ENCODE measurements at places on chromosomes 2 and 18. TPM values are rescaled to one million over a fixed set of nuclear protein-coding genes. Genes with fewer than 3 reads are reported as not detected.

The DSG4 gene
- total RNA-seq = not detected

DNA sequence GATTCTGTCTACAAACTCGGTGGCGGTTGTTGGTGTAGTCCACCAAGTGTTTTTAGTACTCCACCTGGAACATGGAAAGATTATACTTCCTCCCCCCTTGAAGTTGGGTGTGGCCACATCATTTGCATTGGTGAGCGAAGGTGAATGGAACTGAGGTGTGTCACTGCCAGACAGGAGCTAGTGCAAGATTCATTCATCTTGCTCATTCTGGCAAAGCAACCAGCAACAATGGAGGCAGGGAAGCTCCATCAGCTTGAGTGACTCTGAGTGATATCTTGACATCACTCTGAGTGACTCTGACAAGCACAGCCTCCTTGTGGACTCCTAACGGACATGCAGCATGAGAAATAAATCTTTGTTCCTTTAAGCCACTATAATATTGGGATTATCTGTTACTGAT is 54.7 kb upstream of the SLC1A4 start:
- H3K27ac ChIP-seq = no peak overlapping the region
- no peak for DNase-seq
- H3K4me1 ChIP-seq = no peaks in the 10 kb centered on the region
- H3K27me3 ChIP-seq = peaks cover 30% of the 10 kb centered on the region

The LHCGR gene
- total RNA-seq = not detected

GRCh38 chr2:53006980-53007379 is 760.6 kb upstream of the CHAC2 start:
- H3K36me3 ChIP-seq = no peaks in the 10 kb centered on the region
- no peak overlapping the region for H3K27ac ChIP-seq
- H3K4me3 ChIP-seq = no peak overlapping the region
- H3K4me1 ChIP-seq = no peaks in the 10 kb centered on the region

DNA sequence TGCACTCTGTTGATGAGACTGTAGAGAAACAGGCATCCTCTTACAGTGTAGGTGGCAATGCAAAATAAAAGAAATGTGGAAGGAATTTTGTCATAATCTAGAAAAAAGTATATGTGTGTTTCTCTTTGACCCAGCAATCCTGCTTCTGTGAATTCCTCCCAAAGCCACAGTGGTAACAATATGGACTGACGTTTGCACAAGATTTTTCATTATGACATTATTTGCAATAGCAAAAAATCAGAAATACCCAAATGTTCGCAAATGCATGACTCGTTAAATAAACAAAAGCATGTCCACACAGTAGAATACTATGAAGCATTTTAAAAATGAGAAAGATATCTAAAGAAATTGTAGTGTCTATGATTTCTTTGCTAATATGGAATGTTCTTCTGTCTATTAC is 255.2 kb upstream of the NRP2 start:
- H3K4me1 ChIP-seq = peaks cover 5% of the 10 kb centered on the region
- no peaks in the 10 kb centered on the region for H3K36me3 ChIP-seq
- H3K27me3 ChIP-seq = no peaks in the 10 kb centered on the region
- peak; percentile 37 for DNase-seq
- H3K27ac ChIP-seq = no peak overlapping the region
- no peak overlapping the region for H3K4me3 ChIP-seq

DNA sequence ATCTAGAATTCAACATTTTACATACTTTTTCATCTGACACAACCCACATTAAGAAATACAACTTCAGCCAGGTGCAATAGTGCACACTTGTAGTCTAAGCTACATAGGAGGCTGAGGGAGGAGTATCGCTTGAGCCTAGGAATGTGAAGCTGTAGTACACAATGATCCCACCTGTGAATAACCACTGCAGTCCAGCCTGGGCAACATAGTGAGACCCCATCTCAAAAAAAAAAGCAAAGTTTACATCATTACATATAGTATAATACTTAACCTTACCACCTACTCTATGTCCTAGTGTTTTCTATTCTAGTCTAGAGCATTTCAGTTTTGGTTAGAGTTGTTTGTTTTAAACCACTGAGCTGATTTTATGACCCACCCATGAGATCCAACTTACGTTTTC is 86.5 kb upstream of the FAM117B start:
- H3K27me3 ChIP-seq = no peaks in the 10 kb centered on the region
- no peak for DNase-seq
- no peak overlapping the region for H3K4me3 ChIP-seq

DNA sequence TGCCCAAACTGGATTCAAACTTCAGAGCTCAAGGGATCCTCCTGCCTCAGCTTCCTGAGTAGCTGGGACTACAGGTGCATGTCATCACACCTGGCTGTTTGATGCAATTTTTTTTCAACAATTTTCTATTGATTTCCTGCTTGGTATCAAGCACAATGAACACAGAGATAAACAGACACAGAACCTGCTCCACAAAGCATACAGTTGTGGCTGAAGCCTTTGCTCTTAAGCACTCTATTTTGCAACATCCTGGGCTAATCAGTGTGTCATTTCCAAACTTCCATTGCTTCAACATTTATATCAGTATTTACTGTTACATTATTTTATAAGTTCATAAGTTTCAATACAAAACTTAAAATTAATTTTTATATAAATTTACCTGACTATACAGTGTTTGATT is 79.4 kb downstream of the NEB start:
- no peak overlapping the region for H3K4me3 ChIP-seq
- H3K36me3 ChIP-seq = no peaks in the 10 kb centered on the region
- H3K27ac ChIP-seq = no peak overlapping the region
- no peaks in the 10 kb centered on the region for H3K27me3 ChIP-seq
- no peak for DNase-seq

The GAREM1 gene
- 10.2 TPM for total RNA-seq

- H3K4me1 ChIP-seq = no peaks in the 10 kb centered on the region
- H3K4me3 ChIP-seq = no peak overlapping the region
- no peaks in the 10 kb centered on the region for H3K36me3 ChIP-seq
- no peak for DNase-seq
- no peaks in the 10 kb centered on the region for H3K27me3 ChIP-seq
Observed at GRCh38 chr2:54247115-54247514, 8.9 kb downstream of the TSPYL6 start.

The MEP1B gene
- not detected for total RNA-seq

GRCh38 chr2:166042356-166042755 is 85.5 kb downstream of the SCN1A start:
- H3K36me3 ChIP-seq = no peaks in the 10 kb centered on the region
- H3K4me3 ChIP-seq = no peak overlapping the region
- no peaks in the 10 kb centered on the region for H3K4me1 ChIP-seq
- no peak for DNase-seq

The NAT8 gene
- not detected for total RNA-seq

The APOB gene
- not detected for total RNA-seq

GRCh38 chr2:142980246-142981068 is 103.0 kb downstream of the KYNU start:
- peaks cover 4% of the 10 kb centered on the region for H3K36me3 ChIP-seq
- peak overlapping the region; percentile 73 for H3K27ac ChIP-seq
- DNase-seq = peak; percentile 74
- no peaks in the 10 kb centered on the region for H3K27me3 ChIP-seq

The C1QL2 gene
- total RNA-seq = not detected

GRCh38 chr2:151632993-151633565 is 101.2 kb downstream of the NEB start:
- H3K27ac ChIP-seq = no peak overlapping the region
- no peak overlapping the region for H3K4me3 ChIP-seq
- H3K36me3 ChIP-seq = no peaks in the 10 kb centered on the region
- no peak for DNase-seq

- no peak overlapping the region for H3K4me3 ChIP-seq
- peaks cover 12% of the 10 kb centered on the region for H3K4me1 ChIP-seq
- DNase-seq = no peak
Observed at GRCh38 chr2:19654310-19655090, 247.3 kb downstream of the TTC32 start.

DNA sequence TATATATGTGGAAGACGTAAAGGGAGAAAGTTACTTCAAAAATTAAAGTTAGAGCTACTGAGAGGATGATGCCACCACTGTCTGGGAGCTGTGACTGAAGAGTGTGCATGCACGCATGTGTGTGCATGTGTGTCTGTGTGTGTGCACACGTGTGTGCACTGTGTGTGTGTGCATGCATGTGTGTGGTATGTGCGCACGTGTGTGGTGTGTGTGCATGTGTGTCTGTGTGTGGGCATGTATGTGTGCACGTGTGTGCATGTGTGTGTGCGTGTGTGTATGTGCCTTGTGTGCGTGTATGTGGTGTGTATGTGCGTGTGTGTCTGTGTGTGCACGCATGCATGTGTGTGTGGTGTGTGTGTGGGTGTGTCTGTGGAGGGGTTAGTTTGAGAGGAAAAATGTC is 473.4 kb downstream of the CMPK2 start:
- H3K27ac ChIP-seq = no peak overlapping the region
- H3K27me3 ChIP-seq = no peaks in the 10 kb centered on the region
- no peak for DNase-seq

DNA sequence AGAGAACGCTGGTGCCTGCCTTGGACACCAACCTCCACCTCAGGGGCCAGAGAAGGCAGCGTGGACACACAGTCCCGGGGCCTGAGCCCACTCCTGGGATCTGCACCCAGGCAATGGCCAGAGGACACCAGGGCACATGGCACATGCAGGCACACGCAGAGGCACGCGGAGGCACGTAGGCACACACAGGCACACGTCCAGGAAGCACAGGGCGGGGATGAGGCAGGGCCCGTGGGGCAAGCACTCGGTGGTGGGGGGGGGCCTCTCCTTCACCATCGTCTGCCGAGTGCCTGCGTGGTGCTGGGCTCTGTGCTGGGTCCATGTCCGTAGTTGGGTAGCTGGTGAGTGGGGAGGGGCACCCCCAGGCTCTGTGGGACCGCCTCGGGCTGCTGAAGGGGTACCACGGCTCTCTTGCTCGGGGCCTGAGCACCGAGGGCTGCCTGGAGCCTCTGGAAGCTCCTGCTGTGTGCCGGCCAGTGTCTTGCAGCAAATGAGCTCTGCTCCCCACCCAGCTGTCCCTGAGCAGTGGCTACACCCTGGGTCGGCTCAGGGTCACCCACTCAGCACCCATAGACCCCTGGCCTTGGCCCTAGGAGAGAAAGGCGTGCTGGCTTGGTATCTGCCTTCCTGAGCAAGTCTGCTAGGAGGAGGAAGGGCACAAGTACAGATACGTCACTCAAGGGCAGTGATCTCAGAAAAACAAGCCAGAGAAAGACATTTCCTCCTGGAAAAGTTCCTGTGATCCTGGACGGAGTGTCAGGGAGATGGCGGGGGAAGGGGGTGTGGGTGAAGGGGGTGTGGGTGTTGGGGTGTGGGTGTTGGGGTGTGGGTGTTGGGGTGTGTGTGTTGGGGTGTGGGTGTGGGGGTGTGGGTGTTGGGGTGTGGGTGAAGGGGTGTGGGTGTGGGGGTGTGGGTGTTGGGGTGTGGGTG is 26.4 kb downstream of the RTP5 start:
- peaks cover 15% of the 10 kb centered on the region for H3K4me1 ChIP-seq
- DNase-seq = no peak
- H3K4me3 ChIP-seq = no peak overlapping the region
- no peaks in the 10 kb centered on the region for H3K36me3 ChIP-seq

- no peaks in the 10 kb centered on the region for H3K36me3 ChIP-seq
- H3K27ac ChIP-seq = no peak overlapping the region
- DNase-seq = no peak
- H3K27me3 ChIP-seq = no peaks in the 10 kb centered on the region
- no peaks in the 10 kb centered on the region for H3K4me1 ChIP-seq
Observed at GRCh38 chr2:28108143-28108542, 217.6 kb downstream of the BABAM2 start.

- H3K4me3 ChIP-seq = no peak overlapping the region
- no peaks in the 10 kb centered on the region for H3K36me3 ChIP-seq
- H3K4me1 ChIP-seq = no peaks in the 10 kb centered on the region
- no peak for DNase-seq
Observed at GRCh38 chr2:143617803-143618415, 488.7 kb downstream of the ARHGAP15 start.

DNA sequence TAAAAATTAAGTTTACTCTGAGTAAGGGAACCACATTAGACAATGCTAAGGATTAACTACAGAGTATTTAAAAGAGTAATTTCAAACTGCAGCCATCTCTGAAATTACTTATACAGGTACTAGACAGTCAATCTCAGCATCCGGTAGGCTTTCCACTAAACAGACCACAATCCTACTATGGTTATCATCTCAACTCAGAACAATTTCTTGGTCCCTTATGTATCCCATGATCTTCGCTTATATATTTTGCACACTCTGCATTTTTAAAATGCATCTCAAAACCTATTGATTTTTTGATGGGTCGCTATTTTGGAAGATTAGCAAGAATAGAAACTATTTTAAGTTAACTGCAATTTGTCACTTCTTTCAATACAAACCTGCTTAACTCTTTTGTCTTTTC is 1.4 kb downstream of the PPP4R1 start:
- no peak for DNase-seq
- H3K4me3 ChIP-seq = peak overlapping the region; percentile 94
- peaks cover 38% of the 10 kb centered on the region for H3K36me3 ChIP-seq
- H3K27ac ChIP-seq = peak overlapping the region; percentile 97
- no peaks in the 10 kb centered on the region for H3K27me3 ChIP-seq
- peaks cover 76% of the 10 kb centered on the region for H3K4me1 ChIP-seq

The CRYGC gene
- total RNA-seq = not detected

The C2orf80 gene
- not detected for total RNA-seq

- no peaks in the 10 kb centered on the region for H3K27me3 ChIP-seq
- H3K4me3 ChIP-seq = no peak overlapping the region
- H3K27ac ChIP-seq = no peak overlapping the region
- no peak for DNase-seq
- no peaks in the 10 kb centered on the region for H3K36me3 ChIP-seq
Observed at GRCh38 chr2:190486037-190486623, 48.4 kb downstream of the NEMP2 start.

DNA sequence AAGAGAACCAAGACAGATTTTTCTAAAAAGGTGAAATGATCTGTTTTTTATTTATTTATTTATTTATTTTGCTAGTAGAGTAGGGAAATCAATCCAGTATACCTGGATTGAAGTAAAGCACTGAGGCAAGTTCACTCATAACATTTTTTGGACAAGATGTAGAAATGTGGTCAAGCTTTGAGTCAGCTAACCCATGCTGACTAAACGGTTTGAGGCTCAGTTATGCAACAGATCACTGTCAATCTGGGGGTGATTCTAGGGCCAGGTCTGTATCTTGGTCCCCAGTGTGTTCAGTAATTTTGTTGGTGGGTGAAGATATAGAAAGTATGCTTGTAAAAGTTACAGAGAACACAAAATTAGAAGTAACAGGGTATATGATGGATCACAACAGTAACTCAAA is 60.2 kb downstream of the RMDN2 start:
- no peaks in the 10 kb centered on the region for H3K27me3 ChIP-seq
- H3K36me3 ChIP-seq = no peaks in the 10 kb centered on the region
- no peak overlapping the region for H3K4me3 ChIP-seq
- H3K27ac ChIP-seq = no peak overlapping the region

- H3K36me3 ChIP-seq = no peaks in the 10 kb centered on the region
- H3K4me3 ChIP-seq = no peak overlapping the region
- H3K4me1 ChIP-seq = peaks cover 19% of the 10 kb centered on the region
- no peak for DNase-seq
- H3K27ac ChIP-seq = no peak overlapping the region
- H3K27me3 ChIP-seq = no peaks in the 10 kb centered on the region
Observed at GRCh38 chr18:24002479-24002878, 12.1 kb upstream of the TTC39C start.

GRCh38 chr2:227154986-227155774 is 8.8 kb downstream of the COL4A4 start:
- H3K27ac ChIP-seq = no peak overlapping the region
- no peaks in the 10 kb centered on the region for H3K36me3 ChIP-seq
- no peaks in the 10 kb centered on the region for H3K4me1 ChIP-seq
- DNase-seq = no peak

GRCh38 chr18:6575908-6576307 is 153.6 kb upstream of the ARHGAP28 start:
- no peaks in the 10 kb centered on the region for H3K36me3 ChIP-seq
- DNase-seq = no peak
- peaks cover 7% of the 10 kb centered on the region for H3K27me3 ChIP-seq
- no peak overlapping the region for H3K4me3 ChIP-seq
- no peaks in the 10 kb centered on the region for H3K4me1 ChIP-seq

Measured in PC-9 (cell line).